Forelimb muscle (tissue), 1 donor: ENCODE measurements at places on chromosomes 4 and X. TPM values are rescaled to one million over a fixed set of nuclear protein-coding genes. Genes with fewer than 3 reads are reported as not detected.

The SPANXN4 gene
- not detected for polyA plus RNA-seq

The ZFP92 gene
- 0.90 TPM for polyA plus RNA-seq

DNA sequence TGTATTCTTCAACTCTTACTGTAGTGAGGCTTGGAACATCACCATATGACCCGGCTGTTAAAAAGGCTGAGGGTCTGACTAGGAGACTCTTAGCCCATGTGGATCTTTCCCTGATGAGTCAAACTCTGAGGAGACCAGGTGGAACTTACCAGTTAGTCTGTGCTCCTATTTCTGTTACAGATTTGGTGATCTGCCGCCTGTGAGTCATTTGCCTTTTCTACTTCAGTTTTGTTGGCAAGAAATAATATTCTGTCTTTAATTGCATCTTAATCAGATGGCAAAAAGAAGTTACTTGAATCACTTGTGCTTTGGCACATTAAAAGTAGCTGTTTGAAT is 48.4 kb downstream of the MTM1 start:
- no peak for DNase-seq

The SLC26A1 gene
- 5.2 TPM for polyA plus RNA-seq

The TMEM164 gene
- polyA plus RNA-seq, result 23.1 TPM

GRCh38 chr4:42519803-42520417 is 122.6 kb downstream of the SHISA3 start:
- DNase-seq, result peak; percentile 44

DNA sequence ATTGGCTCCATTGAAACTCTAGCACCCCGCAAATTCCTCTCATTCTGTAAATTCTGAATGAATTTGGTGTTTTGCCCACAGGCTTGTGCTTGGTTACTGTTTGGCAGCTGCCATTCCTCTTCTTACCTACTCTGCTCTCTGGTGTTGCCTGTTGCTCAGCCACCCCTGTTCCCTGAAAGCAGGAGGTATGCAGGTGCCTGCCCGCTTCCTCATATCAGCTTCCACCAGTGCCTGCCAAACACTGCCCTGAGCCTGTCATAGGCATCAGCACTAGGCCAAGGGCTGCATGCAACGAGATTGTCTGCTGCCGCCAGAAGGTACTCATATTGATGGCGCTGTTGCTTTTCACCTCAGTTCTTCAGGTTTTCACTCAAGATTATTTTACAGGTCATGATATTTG is 978.1 kb downstream of the C4orf33 start:
- DNase-seq, result no peak

- no peak for DNase-seq
Observed at GRCh38 chr4:24885342-24885741, 27.5 kb downstream of the CCDC149 start.

- peak; percentile 13 for DNase-seq
Observed at GRCh38 chr4:36351082-36351666, 69.8 kb downstream of the DTHD1 start.

GRCh38 chr4:42119886-42120285 is 32.6 kb downstream of the BEND4 start:
- DNase-seq, result no peak

DNA sequence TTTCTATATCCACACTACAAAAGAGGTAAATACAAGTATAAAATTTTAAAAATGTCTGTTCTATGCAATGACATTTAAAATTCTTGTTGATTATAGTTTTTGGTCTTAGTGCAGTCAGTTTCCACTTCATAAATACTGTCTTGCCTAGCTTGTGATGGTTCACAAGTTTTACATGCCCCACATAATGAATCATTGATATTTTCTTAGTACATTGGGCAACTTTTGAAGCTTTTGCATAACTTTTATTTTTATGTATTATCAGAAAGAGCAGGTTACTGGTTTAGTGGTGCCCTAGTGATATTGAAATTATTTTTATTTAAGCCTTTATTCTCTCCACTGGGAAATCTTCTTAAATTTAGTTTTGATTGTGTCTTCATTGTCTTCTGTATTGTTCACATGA is 388.0 kb downstream of the CCSER1 start:
- DNase-seq, result no peak

GRCh38 chrX:117455787-117456186 is 660.8 kb downstream of the KLHL13 start:
- DNase-seq, result no peak

DNA sequence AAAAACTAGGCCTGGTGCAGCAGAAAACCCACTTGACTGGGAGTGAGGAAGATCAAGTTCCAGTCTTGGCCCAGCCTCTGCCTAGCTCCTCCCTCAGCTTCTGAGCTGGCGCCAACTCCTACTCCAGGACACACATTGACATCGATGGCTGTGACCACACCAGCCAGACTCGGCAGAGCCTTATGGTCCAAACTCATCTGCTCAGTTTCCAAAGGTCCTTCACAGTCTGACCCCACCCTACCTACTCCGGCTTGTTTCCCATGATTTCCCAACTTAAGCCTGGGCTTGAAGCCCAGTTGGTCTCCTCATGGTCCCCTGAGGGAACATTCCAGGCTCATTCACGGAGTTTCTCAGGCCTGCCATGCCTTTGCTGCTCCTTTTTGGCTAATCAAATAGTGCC is 10.1 kb downstream of the ELF4 start:
- no peak for DNase-seq

DNA sequence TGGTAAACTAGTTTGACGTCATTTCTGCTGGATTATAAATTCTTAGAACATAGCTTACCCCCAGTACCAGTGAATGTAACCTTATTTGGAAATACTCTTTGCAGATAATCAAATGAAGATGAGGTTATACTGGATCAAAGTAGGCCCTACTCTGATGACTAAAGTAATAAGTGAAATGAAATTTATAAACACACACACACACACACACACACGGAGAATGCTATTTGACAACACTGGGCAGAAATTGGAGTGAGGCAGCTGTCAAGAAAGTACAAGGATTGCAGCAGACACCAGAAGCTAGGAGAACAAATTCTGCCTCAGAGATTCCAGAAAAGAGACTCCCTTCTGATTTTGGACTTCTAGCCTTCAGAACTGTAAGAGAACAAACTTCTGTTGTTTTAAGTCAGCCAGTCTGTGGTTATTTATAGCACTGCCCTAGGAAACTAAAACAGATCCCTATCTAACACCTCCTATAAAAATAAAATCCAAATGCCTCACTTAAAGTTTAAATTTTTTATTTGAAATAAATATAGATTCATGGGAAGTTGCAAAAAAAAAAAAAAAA is 448.6 kb downstream of the PCDH18 start:
- DNase-seq, result no peak

DNA sequence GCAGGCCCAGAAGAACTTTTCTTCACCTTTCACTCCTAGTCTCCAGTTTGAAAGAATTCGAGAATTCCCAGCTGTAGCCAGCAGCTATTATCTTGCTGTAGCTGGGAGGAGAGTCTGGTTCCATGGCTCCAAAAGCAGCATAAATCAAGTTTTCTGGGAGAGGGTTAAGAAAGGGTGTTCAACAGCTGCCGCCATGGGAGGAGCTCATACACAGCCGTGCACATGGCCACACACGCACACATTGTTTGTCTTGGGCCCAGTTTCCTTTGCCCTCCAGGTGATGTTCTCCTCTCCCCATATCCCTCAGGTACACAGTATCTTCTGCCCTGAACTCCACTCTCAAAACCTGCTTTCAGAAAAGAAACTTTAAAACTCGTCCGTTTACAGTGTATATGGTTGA is 4.1 kb upstream of the GPC3 start:
- no peak for DNase-seq

DNA sequence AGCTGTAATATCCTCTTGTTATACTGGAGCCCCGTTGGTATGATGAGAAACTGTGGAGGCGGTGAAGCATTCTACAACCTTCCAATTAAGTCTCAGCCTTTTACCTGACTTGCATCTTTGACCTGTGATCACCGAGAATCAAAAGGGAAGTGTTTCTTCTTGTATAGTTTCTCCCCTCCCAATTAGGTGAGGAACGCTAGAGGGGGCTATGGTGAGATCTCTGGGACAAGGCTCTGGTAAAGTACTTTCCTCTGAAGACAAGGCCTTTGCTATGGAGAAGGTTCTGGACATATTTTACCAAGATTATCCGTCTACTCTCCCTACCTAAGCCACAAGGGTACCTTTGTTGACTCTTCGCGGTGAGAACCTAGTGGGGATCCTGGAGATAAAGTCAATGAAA is 111.3 kb downstream of the CBLL2 start:
- no peak for DNase-seq

- no peak for DNase-seq
Observed at GRCh38 chr4:141447761-141448160, 188.6 kb upstream of the IL15 start.

The SMR3B gene
- not detected for polyA plus RNA-seq

The DUSP9 gene
- polyA plus RNA-seq, result 0.15 TPM

- DNase-seq, result peak; percentile 52
Observed at GRCh38 chr4:86043755-86044592, 315.9 kb downstream of the MAPK10 start.

The NOX1 gene
- polyA plus RNA-seq, result 0.22 TPM

DNA sequence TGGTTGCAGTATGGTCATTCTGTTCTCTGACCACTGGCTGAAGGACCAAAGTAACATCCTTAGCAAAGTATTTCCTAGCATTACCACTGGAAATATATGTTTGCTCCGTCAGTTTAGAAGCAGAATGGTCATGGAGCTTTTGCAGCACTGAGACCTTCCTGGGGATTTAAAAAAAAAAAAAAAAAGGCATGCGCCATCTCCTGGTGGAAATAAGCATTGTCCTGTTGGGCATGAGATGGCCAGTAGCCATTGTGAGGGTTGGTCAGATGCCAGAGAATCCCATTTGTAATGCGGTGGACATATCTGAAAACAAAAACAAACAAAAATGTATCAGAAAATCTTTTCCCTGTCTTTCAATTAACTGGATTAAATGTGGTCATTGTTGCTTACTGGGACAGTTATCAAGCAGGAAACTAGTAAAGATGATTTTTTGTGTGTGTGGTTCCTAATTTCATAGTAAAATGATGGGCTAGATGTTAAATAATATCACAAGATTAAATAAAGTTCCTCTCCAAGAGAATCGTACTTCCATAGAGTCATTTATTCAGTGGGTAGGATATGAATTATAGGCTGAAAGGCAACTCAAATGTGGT is 139.6 kb downstream of the SOWAHB start:
- DNase-seq, result no peak

The NPNT gene
- polyA plus RNA-seq, result 151 TPM

The OTC gene
- not detected for polyA plus RNA-seq

GRCh38 chrX:150547375-150548115 is 20.9 kb upstream of the MTM1 start:
- DNase-seq, result no peak

GRCh38 chr4:75566911-75567310 is 11.0 kb downstream of the ODAPH start:
- no peak for DNase-seq

- DNase-seq, result no peak
Observed at GRCh38 chr4:108979759-108980158, 216.9 kb upstream of the ETNPPL start.

DNA sequence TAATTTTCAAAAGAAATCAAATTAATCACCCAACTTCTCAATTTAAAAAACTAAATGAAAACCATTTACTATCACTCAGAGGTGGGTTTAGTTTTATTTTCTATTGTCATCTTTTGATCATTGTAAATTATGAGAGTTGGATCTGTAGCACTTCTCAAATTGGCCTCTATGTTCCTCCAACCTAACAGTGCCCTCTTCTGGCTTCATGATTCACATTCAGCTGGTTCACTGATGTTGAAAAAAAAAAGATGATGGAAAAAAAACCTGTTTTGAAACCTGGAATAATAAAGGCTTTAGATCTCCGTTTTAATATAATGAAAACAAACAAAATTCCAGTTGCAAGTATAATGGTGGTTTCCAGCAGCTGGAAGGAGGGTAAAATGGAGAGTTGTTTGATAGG is 2.4 kb upstream of the NBDY start:
- DNase-seq, result no peak

GRCh38 chr4:22474636-22475310 is 41.1 kb downstream of the ADGRA3 start:
- DNase-seq, result no peak
